Dermis microvascular lymphatic vessel endothelial cell (primary cell): ENCODE measurements at places on chromosomes 6 and 20.

- no peak for DNase-seq
These were observed 25.3 kb downstream of the PPARD start for GRCh38 chr6:35367646-35368037.

GRCh38 chr6:113855500-113856374, 1.4 kb upstream of the MARCKS start:
- DNase-seq: no peak

- DNase-seq: no peak
These were observed 375.5 kb downstream of the PKHD1 start for GRCh38 chr6:51711876-51712275.

GRCh38 chr20:50815162-50815989, 20.5 kb downstream of the BCAS4 start:
- no peak for DNase-seq

GRCh38 chr20:35447082-35447789, 8.2 kb upstream of the CEP250 start:
- DNase-seq: peak; percentile 66

DNA sequence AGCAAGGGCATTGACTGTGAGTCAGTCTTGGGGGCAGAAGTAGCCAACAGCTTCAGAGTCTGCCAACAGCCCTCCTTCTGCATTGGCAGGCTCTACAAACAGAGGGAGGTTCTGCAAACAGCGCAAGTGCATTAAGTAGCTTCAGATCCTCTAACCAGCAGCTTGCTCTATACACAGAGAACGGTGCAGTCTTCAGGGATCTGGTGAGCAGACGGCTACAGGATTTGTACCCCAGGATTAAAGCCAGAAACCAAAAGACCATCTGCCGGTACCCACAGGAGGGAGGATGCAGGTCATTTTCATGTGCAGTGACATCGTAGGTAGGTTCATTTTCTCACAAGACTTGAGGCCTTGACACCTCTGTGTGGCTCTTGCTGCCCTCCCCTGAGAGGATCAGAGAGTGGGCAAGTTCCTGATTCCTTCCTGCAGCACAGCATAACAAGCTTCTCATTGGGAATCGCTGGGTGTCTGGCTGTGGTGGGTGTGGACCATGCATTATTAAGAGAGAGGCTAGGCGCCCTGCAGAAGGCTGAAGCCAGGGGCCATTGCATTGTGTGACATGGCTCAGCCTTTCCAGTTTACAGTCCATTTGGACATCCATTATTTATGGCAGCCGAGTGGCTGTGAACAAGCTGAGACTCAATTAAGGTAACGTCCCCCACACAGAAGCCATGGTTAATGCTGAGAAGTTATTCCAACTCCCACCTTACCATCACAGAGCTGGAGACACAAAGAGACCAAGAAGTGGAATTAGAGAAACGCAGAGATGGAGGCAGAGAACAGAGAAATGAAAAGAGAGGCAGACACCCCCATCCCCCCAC, 250.0 kb downstream of the LRFN2 start:
- no peak for DNase-seq

DNA sequence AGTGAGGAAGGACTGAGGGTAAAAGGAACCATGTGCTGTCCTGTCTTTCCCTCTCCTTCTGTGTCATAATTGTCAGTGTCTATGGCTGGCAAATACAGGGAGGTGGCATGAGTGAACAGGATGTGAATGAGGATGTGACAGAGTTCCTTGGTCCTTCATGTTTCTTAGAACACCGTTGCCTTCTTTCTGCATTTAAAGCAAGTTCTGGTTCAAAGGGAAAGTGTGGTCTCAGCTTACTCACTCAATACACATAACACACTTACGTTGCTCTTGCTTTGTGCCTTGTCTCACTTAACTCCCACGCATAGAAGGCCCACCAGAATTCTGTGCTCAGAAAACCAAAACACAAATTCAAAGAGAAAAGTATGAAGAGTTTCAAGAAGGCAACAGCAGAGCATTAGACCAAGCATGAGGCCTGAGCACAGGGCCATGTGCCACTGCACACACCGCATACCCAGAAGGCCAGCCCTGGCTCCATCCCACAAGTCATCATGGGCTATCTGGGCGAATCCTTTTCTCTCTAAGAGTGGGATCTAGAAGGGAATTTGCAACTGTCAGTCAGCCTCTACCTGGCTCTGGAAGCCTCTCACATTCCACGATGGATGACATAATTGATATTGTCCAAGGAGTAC, 38.9 kb upstream of the SAYSD1 start:
- DNase-seq: no peak

GRCh38 chr20:52313341-52313963, 121.9 kb upstream of the ZFP64 start:
- DNase-seq: peak; percentile 57

DNA sequence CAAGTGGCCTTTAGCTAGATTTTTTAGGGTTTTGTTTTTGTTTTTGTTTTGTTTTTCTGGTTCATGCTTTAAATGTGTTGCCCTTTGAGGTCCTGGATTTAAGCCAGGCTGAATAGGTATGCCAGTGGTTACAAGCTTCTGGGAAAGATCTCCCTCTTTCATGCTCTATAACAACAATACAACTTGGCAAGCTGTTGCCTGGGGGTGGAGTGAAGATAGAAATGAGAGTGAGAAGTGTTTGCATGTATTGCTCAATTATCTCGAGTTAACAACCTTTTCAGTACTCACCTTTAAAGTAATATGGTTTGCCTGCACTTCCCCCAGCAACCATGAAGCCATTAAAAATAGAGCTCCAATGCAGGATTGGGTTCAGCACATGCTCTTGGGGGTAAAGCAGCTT, 19.2 kb upstream of the HAO1 start:
- DNase-seq: no peak

- DNase-seq: no peak
These were observed 88.9 kb upstream of the FBXL4 start for GRCh38 chr6:99036672-99037071.

DNA sequence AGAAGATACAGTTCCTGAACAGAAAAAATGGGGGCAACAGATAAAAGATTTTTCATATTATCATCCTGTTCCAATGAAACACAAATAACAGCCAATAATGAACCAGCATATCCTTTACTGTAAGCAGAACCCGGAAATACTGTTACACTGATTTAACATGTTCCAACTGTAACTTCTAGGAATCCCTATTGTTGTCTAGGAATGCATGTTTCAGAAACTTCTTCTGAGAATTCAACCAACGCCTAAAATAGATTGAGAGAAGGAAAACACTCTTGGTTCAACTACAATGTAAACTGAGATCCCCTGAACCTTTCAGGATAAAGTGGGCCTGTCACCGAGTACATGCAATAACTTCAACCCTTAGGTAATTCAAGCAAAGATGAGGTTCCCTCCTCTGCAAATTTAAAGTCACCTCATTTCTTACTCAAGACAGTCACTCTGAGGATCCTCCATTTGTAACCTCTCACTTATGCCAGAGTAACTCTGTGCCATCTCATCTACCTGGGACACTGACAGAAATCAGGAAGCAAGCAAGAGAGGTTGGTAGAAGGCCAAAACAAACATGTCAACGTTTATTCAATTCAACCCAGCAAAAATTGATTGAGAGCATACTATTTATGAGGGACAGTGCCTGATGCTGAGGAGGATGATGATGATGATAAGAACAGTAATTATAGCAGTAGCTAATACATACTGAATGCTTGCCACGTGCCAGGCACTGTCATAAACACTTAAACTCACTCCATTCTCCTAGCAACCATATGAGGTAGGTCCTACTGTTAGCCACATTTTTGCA, 14.1 kb downstream of the UBE3D start:
- DNase-seq: peak; percentile 26

GRCh38 chr20:15857173-15857784, 716.0 kb downstream of the KIF16B start:
- DNase-seq: no peak

GRCh38 chr6:4561773-4562400, 214.3 kb upstream of the CDYL start:
- DNase-seq: no peak

DNA sequence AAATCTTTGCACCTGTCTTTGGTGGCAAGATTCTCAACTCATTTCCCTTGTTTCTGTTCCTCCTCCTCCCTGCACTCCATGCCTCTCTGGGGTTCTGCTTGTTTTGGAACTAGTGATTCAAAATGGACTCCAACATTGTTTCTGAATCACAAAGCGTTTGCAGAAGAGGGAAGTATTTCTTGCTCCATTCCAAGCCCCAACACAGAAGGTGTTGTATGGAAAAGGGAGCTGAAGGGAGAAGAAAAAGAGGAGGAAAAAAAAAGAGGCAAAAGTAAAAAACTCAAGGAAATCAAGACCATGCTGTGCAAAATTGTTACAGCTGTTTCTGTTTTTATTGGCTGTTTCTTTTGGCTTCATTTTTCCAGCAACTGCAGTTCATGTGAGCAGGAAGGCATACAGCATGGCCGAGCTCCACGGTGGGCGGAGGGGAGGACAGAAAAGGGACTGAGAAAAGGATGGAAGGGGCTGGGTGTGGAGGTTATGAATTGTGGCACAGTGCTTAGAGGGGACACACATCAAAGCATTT, 66.9 kb upstream of the PRL start:
- no peak for DNase-seq

GRCh38 chr20:32517518-32517873, 67.6 kb downstream of the NOL4L start:
- no peak for DNase-seq

DNA sequence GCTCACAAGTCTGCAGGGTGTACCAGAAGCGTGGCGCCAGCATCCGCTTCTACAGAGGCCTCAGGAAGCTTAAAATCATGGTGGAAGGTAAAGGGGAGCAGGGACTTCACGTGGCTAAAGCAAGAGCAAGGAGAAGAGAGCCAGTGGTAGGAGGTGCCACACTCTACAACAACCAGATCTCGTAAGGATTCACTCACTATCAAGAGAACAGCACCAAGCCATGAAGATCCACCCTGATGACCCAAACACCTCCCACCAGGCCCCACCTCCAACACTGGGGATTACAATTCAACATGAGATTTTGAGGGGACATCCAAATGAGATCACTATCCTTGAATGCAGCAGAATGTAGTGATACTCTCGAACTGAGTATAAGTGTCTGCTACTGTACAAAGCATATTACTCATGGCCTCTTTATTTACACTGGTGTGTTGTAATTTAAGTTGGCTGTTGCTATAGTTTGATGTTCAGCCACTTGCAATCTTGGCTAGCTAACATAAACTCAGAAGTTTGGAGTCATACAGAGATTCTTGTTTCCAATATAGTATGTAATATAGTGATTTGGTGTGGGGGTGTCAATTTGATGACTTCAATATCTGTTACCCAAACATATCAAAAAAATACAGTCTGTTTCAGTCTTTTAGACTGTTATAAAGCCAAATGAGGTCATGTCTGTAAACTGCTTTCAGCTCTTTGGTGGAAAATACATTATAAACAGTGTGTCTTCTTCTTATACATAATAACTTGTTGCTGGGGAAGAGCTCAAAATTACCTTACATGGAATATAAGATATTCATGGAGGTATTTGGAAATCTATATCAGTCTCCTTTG, 39.4 kb upstream of the MYLIP start:
- DNase-seq: no peak

DNA sequence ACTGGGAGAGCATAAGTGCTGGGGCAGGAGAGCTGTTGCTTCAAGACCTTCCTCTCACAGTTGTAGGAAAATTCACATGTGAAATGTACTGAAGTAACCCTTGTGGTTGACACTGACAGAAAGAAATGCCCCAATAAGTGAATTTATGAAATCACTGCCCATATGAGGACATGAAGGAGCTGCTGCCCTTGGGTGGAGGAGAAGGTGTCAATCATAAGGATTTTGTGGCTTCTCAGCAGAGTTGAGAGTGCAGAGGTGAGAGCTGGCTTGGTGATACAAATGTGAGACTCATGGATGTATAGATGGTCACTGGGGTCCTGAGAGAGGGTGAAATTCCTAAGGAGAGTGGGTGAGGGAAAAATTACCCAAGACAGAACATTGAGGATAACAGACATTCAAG, 33.9 kb upstream of the CMTR1 start:
- DNase-seq: no peak

GRCh38 chr20:63791497-63792156, 39.4 kb downstream of the ZBTB46 start:
- no peak for DNase-seq

DNA sequence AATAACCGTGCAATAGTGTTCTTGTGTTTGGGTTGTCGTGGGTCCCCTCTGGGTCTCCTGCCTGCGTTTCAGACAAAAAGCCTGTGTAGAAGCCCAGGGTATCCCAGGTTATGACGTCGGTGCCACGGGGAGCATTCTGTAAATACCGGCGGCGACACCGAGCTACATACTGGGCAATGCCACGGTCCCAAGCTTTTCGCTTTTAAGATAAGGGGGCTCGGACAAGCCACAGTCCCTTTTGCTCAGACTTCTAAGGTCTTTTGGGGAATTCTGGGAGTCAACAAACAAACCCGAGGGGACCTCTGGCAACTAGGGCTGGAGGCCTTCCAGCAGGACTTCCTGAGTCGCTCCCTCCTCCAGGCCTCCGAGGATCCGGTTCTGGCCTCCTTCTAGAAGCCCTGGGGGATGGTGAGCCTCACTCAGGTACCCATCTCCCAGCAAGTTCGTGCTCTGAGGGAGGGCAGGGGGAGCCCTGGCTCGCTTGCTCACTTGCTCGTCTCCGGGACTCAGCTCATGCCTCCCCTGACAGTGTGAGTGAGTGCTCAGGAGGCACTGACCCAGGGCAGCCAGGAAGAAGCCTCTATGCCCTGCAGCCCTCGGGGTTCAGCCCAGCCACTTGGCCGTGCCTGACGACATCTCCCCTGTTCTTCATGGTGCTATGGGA, 62.4 kb upstream of the MRPS10 start:
- no peak for DNase-seq

GRCh38 chr6:133106934-133107333, 134.2 kb upstream of the EYA4 start:
- no peak for DNase-seq

GRCh38 chr6:101113468-101114260, 232.5 kb upstream of the ASCC3 start:
- DNase-seq: no peak

- DNase-seq: no peak
These were observed 143.6 kb downstream of the TFAP2B start for GRCh38 chr6:50962213-50962759.

DNA sequence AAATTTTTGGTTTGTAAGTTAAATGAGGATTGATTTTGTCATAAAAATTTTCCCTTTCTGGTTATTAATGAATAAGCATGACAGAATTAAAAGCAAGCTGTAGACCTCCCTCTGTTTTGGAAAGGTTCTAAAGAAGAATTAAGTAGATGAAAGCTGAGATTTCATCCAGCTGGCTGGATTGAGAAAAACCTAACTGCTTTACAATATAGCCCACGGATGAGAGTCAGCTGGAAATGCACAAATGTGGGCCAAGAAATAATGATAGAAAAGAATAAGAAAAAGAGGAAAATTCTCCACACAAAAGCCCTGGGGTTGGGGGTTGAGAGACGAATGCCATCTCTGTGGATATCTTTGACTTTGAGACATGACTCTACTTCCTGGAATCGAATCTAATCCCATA, 631.6 kb downstream of the HDGFL1 start:
- no peak for DNase-seq

DNA sequence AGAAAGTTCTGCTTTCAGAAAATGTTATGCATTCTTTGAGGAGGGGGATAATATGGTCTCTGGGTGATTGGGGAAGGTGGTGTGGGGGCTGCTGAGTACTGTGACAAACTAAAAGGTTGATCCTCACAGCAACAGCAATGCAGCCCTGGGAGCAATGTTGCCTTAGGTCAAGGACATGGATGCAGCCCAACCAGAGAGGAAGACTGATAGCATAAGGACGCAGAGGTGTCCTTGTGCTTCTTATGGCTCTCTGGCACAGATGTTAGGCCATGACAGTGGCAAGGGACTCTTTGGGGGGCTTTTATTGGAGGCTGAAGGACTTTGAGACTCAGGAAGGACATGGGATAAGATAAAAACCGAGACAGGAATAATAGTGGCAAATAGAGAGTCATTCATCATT, 186.2 kb upstream of the PHACTR1 start:
- no peak for DNase-seq
